ENCODE measurements at places on chromosomes 1 and 21. TPM values are rescaled to one million over a fixed set of nuclear protein-coding genes. Genes with fewer than 3 reads are reported as not detected.
A peak's percentile ranks its signal among the peaks of the same experiment; 100 is the strongest.

The FCGR1A gene
- 2.5 TPM for total RNA-seq

The MXRA8 gene
- 41.9 TPM for total RNA-seq

The PGLYRP3 gene
- total RNA-seq: not detected

DNA sequence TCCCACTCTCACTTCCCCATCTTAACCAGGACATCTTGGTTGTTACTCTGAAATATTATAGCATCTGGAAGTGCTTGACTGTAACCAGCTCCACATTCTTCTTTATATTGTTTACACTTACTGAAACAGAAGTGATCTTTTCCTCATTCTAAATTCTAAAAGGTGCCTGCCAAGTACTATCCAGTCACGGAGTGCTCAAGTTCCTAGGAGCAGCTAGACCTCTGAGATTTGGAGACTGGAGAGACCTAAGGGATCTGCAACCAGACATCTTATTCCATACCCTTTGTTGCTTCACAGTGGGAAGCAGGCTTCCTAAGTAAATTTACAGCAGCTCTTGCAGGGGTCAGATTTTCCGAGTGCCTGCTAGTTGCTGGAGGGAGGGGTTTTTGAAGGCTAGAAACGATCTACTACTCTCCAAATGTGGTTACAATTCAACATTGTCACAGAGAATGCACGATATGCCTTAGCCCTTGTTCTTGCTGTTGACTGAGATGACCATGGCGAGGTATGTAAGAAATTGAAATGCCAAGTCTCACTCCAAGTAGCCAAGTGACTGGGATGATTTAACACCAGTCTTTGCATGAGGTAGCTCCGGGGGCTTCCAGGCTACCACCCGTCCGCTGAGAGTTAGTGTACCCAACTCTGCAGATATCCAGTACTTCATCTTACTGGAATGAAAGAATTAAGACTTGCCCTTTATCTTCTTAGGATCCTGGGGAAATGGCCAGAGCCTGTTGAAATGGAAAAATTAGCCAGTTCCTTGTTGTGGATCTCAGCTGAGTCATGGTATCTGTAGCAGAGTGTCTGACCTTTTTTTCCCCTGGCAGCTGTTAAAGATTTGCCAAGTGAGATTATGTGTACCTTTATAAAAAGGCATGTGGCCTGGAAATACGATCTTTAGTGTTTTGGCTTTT, 150.8 kb downstream of the MAST2 start:
- peak; percentile 53 for DNase-seq

DNA sequence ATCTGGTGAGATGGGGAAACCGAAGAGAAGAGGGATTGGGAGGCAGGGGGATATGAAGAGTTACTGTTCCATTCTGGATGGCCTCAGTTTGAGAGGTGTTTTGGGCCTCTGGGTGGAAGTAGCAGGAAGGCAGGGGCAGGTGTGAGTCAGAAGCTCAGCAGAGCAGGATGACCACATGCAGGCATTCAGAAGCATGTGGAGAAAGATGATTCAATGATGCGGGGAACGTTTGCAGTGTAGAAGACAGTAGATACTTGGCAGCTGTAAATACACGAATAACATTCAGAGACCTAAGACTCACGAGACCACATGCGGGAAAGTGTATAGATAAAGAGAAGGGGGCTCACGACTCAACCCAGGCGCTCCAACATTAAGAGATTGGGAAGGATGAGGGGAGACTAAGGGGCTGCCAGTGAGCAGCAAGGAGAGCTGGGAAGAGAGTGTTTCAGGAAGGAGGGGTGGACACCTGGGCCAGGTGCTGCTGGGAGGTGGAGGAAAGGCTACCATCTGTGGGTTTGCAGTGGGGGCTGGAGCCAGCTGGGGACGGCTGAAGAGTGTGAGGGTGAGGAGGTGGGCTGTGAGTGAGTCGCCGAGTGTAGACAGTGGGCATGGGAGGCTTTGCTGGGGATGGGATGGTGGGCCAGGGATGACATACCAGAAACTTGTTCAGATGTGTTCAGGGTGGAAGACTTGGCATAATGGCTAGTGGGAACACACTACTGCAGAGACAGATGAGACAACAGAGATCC, 5.8 kb upstream of the EPS8L3 start:
- peak; percentile 6 for DNase-seq

The TRIM58 gene
- 1.5 TPM for total RNA-seq

- DNase-seq: no peak
These were observed 166.7 kb downstream of the USP25 start for GRCh38 chr21:15896501-15896900.

- DNase-seq: no peak
These were observed 2.6 kb downstream of the FUCA1 start for GRCh38 chr1:23865543-23865930.

The NR0B2 gene
- 0.31 TPM for total RNA-seq

GRCh38 chr1:89887270-89887669, 66.4 kb downstream of the LRRC8D start:
- DNase-seq: no peak

DNA sequence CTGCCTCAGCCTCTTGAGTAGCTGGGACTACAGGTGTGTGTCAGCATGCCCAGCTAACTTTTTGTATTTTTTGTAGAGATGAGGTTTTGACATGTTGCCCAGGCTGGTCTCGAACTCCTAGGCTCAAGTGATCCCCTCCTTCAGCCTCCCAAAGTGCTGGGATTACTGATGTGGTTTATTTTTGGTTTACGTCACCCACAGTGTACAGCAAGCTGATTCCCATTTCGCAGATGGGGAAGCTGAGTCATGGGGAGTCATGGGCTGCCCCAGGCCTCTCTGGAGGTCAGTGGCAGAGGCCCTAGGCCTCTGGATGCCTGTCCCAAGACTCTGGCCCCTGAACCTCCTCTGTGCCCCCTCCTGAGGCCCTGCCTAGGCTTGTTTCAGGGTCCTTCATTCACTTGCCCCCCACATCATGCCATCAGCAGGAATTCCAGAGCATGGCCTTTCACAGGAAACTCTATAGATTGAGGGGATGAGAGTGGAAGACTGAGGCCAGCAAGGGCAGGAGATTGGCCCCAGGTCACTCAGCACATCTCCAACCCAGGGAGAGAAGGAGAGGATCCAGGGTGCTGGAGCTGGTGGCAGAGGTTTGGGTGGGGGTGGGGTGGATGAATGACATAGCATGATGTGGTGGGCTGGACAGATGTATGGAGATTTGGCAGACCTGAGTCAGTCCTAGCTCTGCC, 266.0 kb downstream of the PTPRU start:
- no peak for DNase-seq

DNA sequence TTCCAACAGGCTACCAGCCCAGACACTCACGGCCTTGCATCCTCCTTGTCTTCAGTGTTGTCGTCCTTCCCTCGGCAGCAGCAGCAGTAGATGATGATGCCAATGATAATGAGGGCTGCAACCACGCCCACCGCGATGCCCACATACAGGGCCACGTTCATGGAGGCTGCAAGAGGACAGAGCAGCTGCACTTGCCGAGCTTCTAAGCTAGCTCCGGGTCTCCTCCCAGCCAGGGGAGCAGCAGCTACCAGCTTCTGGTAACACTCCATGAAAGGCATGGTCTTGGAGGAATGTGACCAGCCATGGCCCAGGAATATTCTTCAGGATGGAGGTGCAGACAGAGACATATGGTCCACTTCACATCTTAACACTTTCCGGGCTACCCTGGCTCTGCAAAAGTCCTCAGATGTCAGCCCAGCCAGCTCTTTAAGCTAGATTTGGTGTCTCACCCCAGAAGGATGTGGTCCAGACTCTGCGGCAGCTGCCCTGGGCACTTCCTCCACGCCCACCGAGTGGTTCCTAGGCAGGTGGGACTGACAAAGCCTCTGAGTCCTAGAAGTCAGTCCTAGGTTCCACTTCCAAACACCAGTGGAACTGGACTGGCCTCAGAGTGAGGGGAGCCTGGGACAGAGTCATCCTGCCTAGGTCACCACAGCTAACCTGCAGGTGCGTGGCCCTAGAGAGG, 35.1 kb downstream of the GPA33 start:
- no peak for DNase-seq

- no peak for DNase-seq
These were observed 240.2 kb downstream of the ATG4C start for GRCh38 chr1:63024132-63024531.

- DNase-seq: no peak
These were observed 66.7 kb upstream of the GJB5 start for GRCh38 chr1:34688006-34688741.

The DYRK1A gene
- 115 TPM for total RNA-seq

The SDC3 gene
- total RNA-seq: 3.0 TPM

The FAM177B gene
- total RNA-seq: not detected

GRCh38 chr1:156338180-156338976, at the start of the genes CCT3 and TSACC:
Gene CCT3, minus strand, starts transcription at chr1:156338292. Its CDS starts 108 bp downstream, at chr1:156338184.
Gene TSACC, plus strand, starts transcription at chr1:156338526. Its CDS starts 1,232 bp downstream, at chr1:156339758.
- DNase-seq: peak; percentile 100

GRCh38 chr1:159991513-159991912, 37.5 kb upstream of the SLAMF9 start:
- DNase-seq: no peak

GRCh38 chr1:44422161-44422560, 17.1 kb downstream of the RNF220 start:
- no peak for DNase-seq

The TINAGL1 gene
- 117 TPM for total RNA-seq

The ITLN1 gene
- total RNA-seq: 0.61 TPM

GRCh38 chr1:66300972-66301451, 232.9 kb upstream of the SGIP1 start:
- DNase-seq: no peak

DNA sequence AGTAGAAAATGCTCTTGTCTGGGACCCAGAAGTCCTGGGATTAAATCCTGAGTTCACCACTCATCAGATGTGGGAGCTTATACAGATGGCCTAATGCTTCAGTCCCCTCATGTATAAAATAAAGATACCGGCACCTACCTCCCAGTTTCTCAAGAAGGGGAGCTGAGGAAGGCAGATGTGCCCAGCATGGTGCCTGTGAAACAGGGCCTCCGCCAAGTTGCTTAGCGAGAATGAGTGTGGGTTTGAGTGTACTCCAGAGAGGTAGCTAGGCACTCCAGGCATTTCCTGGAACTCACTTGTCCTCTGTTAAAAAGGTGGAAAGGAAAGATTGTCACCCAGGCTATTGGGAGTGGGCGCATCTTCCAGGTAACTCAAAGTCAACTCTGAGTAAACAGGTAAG, 37.8 kb downstream of the IER5 start:
- DNase-seq: no peak

The CCDC24 gene
- 0.78 TPM for total RNA-seq

The LGALS8 gene
- 13.0 TPM for total RNA-seq

GRCh38 chr1:153991151-153991630, 629 bp downstream of the RPS27 start:
- no peak for DNase-seq

The DIO1 gene
- total RNA-seq: not detected

GRCh38 chr21:35329940-35330660, 281.0 kb upstream of the RUNX1 start:
- DNase-seq: no peak

GRCh38 chr1:43405876-43406234, 16.2 kb downstream of the SZT2 start:
- DNase-seq: no peak

DNA sequence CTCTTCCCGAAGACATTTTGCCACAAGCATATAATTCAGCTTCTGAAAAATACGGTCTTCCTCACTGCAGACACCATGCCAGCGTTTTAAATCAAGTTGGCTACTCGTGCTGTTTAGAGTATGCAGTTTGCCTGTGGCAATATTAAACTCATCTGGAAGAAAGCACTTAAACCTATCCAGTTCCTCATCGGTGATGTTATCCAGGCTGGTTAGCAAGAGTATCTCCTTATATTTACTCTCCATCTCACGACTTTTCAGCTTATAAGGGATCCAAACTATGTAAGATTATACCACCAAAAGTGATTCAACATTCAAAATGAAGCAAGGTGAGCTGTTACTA, 9.7 kb upstream of the IFI16 start:
- no peak for DNase-seq

The PSMA5 gene
- total RNA-seq: 76.5 TPM

GRCh38 chr1:42420911-42421585, 34.8 kb downstream of the ZMYND12 start:
- DNase-seq: no peak

DNA sequence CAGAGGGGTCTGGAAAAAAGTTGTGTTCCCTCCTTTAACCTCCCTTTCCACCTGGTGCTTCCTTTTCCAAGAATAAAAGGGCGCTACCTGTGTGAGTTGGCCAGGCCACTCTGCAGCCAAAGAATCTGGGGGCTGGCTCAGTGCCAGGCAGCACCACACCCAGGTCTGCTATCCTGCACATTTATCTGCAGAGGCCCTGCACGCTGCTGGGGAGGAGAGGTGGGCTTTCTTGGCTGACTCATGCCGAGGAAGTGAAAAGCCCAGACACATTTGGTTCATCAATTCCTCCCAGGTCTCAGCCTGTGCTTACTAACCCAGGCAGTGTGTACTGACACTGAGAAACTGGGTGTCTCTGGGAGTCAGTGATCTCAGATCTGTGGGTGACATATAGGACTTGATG, 79.8 kb upstream of the F3 start:
- DNase-seq: no peak

GRCh38 chr1:117607471-117607870, 1.6 kb downstream of the TENT5C start:
- DNase-seq: peak; percentile 37

GRCh38 chr1:84272401-84272800, 29.1 kb upstream of the SAMD13 start:
- no peak for DNase-seq

GRCh38 chr21:14864211-14865021, 200.4 kb downstream of the NRIP1 start:
- DNase-seq: peak; percentile 59

DNA sequence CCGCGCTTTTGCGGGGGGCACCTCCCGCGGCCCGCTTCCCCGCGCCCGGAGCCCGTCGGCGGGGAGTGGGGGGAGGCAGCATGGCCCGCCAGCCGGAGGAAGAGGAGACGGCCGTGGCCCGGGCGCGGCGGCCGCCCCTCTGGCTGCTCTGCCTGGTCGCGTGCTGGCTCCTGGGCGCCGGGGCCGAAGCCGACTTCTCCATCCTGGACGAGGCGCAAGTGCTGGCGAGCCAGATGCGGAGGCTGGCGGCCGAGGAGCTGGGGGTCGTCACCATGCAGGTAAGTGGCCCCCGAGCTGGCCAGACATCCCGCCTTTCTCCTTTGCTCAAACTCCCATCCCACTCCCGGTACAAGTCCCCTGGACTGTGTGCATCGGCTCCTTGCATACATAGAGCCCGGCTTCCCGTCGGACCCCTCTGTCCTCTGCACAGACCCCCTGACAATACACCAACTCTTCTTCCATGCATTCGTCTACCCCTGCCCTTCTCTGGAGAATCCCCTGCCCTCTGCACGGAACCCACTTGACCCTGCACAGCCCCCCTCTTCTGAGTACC, 812 bp downstream of the CACHD1 start:
- DNase-seq: peak; percentile 22

GRCh38 chr1:21933397-21934248, 3.5 kb downstream of the HSPG2 start:
- DNase-seq: peak; percentile 79

The HENMT1 gene
- 1.1 TPM for total RNA-seq

- DNase-seq: no peak
These were observed 19.4 kb upstream of the SLAMF9 start for GRCh38 chr1:159973350-159973940.

All from gastrocnemius medialis (tissue), 4 donors.